ENCODE measurements at places on chromosomes 6 and 20. TPM values are rescaled to one million over a fixed set of nuclear protein-coding genes. Genes with fewer than 3 reads are reported as not detected.

DNA sequence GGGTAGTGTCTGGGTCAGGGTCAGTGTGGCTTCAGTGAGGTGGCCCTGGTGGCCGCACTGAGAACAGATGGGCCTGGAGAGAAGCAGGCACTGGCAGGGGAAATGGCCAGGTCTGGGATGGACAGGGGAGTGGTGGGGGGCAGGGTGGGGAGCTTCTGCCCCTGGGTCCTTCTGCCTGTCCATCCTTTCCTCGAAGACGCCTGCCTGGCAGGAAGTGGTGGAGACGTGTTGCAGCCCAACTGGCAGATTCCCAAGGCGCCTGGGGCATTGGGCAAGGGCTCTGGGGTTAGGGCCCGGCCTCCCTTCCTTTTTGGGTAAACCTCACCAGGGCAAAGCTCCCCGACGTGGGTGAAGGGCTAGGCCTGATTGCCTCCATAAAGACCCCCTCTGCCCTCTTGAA is 10.4 kb downstream of the SRC start:
- DNase-seq = peak; percentile 23

GRCh38 chr20:31720486-31721407 is 1.9 kb downstream of the BCL2L1 start:
- DNase-seq = peak; percentile 36

GRCh38 chr6:92779746-92780145 is 639.6 kb downstream of the EPHA7 start:
- no peak for DNase-seq

- peak; percentile 10 for DNase-seq
These were observed 53.5 kb upstream of the BTN3A2 start for GRCh38 chr6:26311385-26312095.

The TCP11 gene
- not detected for total RNA-seq
